ENCODE measurements at places on chromosomes 5 and 9.

DNA sequence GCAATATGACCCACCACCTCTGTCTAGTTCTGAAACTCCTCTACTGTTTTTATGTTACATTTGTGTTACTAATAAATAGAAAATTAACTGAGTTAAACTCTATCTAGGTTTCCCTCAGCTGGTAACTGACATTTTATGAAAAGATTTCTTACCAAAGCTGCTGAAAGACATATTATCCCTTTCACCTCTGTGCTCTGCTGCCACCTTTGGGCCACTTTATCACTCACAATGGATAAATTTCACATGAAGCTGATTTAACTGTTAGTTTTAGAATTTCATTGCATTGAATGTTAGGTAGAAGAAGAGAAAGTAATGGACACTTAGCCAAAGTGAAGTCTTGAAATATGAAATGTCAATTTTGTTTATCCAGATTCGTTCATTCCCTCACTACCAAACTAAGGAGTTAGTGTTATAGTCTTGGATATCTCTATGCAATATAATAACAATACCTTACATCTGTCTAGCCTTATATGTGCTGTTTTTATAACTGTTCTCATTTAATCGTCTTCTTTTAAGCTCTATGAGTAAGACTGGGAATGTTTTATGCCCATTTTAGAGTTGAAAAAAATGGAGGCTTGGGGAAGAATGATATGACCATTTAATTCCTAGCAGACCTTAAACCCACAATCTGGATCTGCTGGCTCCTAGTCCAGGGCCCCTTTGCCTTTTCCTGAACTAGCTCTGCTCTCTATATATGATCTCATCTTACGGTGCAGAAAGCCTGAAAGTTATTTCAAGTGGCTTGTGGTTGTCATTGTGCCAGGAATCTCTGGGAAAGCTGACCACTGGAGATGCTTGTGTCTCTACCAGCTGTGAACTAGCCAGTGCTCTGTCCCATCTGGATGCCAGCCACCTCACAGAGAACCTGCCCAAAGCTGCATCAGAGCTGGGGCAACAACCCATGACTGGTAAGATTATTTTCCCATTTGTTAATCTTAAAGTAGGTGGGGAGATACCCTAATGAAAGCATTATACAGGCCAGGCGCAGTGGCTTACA lies 97.1 kb downstream of the GOLPH3 start:
- DNase-seq = peak; percentile 72

DNA sequence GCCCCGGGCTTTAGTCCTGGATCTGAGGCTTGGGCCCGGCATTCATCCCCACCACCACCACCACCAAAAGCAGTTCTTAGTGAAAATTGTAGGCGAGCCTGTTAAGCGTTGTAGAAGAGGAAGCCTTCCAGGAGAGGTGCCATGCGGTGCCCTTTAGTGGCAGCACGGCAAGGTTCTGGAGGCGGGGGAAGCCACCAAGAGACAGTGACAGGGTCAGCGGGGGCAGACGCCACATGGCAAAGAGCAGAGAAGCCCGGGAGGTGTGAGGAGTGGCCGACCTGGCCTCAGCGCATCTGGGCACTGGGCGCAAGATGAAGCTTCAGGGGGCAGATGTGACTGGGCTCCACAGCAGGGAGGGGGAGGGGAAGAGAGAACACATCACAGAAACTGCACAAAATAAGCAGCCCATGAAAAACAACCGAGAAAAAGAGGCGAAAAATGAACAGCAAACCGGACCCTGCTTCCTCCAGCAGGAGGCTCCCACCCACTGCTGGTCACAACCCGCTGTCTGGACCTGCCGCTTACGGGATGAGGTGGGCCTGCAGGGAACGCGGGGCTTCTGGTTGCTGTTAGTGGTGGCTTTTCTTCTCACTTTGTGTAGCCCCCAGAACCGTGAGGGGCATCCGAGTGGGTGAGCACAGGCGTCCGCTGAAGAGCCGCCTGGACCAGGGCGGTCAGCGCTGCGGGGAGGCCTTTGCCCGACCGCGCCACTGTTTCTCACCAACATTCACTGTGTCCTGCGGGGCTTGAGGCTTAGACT lies 4.3 kb downstream of the LRRC14B start:
- no peak for DNase-seq

DNA sequence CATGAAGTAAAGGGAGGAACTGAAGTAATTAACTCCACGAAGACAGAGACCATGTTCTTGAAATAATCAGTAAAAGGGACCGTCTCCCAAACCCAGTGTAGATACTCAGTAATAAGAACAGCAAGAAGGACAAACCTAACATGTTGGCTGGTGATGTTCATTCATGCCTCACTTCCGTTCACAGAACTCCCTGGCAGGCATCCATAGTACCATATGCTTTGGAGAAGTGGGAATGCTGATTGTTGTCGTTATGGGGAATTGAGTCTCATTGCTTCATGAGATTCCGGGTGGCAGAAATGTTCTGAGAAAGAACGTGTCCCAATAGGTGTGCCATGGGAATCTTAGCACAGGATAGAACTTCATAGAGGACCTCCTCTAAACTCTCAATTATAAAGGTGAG lies 452.3 kb downstream of the ZSWIM6 start:
- no peak for DNase-seq

GRCh38 chr5:111997711-111998110 lies 240.7 kb upstream of the NREP start:
- DNase-seq = peak; percentile 100

- no peak for DNase-seq
Observed at GRCh38 chr9:13221741-13222140, 57.8 kb downstream of the MPDZ start.

DNA sequence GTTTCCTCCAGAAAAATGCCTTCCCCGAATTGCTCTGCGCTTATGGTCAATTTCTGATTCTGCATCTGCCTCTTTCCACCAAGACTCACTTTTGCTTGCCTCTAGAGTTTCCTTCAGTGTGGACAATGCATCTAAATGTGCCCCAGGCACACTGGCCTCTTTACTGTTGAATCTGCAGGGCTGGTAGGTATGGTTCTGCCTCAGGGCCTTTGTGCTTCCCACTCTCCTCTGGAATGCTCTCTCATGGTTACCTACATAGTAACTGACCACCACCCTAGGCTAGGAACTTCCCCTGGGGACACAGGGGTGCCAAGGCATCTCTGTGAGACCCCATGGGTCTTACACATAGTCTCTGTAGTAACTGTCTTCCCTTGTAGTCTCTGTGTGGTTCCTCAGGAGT lies 1258.6 kb downstream of the CDH12 start:
- DNase-seq = no peak

DNA sequence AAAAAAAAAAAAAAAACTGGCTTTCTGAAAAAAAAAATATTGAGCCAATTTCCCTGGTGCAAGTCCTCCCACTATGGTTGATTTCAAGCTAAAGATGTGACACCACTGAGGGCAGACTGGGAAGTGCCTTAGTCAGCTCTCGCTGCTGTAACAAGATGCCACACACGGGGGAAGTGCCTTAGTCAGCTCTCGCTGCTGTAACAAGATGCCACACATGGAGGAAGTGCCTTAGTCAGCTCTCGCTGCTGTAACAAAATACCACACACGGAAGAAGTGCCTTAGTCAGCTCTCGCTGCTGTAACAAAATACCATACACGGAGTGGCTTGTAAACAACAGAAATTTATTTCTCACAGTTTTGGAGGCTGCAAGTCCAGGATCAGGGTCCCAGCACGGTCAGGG lies 23.4 kb downstream of the BTNL9 start:
- no peak for DNase-seq

GRCh38 chr5:175129121-175129520 lies 314.9 kb downstream of the DRD1 start:
- DNase-seq = no peak

- DNase-seq = no peak
Observed at GRCh38 chr9:107588393-107588792, 98.8 kb upstream of the KLF4 start.

GRCh38 chr9:129868872-129869486 lies 33.7 kb downstream of the USP20 start:
- no peak for DNase-seq

GRCh38 chr5:136133222-136133921 lies 727 bp downstream of the SMAD5 start:
- DNase-seq = peak; percentile 78

DNA sequence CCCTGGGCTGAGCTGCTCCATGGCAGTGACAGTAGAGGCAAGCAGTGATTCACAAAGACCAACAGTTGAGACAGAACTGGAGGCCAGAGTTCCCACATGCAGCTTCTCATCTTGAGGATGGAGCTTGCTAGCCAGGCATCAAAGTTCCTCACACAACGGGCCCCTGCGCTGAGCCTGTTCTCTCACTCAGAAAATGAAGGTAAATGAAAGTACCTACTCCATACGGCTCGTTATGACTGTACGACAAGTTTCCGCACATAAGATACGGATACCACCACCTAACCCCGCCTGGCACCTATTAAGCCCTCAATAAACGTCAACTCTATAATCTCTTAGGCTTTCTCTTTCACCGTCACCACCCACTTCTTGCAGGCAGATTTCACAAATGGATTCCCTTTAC lies 12.9 kb downstream of the NOL6 start:
- DNase-seq = no peak

GRCh38 chr5:90488791-90489190 lies 14.1 kb downstream of the POLR3G start:
- DNase-seq = peak; percentile 43

- DNase-seq = peak; percentile 77
Observed at GRCh38 chr9:4894076-4894475, 91.0 kb upstream of the JAK2 start.

- no peak for DNase-seq
Observed at GRCh38 chr9:112124156-112124555, 50.9 kb downstream of the SUSD1 start.

GRCh38 chr5:132485641-132486317 lies 4.8 kb downstream of the IRF1 start:
- DNase-seq = no peak

DNA sequence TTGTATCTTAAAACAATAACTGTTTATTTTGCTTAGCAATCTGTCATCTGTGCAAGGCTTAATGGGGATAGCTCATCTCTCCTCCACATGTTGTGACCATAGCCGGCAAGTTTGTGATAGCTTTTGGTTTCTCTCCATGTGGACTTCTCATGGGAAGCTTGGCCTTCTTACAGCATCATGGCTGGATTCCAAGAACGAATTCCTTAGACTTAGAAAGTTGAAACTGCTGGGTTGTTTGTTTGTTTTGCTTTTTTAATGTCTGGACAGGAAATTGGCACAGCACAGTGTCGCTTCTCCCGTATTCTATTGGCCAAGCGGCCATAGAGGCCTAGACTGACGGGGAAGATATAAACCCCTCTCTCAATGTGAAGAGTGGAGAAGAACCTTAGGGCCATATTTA lies 61.0 kb upstream of the PRDM9 start:
- no peak for DNase-seq

DNA sequence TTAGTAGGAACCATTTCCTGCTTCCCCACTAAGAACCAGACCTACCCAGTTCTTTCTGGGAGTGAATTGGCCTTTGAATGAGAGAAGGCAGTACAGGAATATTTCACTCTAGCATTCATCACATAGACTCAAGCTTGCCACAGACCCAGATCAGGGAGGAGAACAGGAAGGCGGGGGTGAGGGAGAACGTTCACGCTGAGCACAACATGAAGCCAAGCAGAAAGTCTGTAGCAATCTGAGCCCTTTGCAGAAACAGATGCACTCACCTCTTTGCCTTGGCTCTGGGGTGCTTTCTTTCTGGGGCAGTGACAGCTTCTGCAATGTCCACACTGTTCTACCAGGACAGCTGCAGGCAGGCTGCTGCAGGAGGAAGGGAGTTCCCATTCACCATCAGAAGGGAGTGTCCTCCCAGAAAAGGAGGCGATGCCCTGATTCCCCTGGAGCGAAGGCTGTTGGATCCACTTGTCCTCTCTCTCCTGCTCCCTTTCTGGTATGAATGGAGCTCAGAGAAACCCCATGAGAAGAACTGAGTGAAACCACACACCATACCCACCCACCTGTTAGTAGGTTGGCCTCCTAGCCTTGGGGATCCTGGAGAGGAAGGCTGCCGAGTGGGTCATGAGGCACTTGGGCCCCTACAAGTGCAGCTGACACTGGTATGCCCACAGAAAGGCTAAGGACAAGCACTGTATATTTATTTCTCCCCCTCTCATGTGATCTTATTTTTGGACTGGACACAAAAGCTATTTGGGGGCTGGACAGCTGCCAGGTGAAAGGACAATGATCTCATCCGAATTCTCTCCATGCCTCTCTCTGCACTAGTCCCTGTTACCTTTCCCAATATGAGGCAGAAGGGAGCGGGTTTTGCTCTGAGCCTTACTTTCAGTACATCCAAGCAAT lies 11.7 kb upstream of the FGF1 start:
- DNase-seq = peak; percentile 70

- peak; percentile 9 for DNase-seq
Observed at GRCh38 chr5:107104040-107104995, 566.4 kb downstream of the EFNA5 start.

DNA sequence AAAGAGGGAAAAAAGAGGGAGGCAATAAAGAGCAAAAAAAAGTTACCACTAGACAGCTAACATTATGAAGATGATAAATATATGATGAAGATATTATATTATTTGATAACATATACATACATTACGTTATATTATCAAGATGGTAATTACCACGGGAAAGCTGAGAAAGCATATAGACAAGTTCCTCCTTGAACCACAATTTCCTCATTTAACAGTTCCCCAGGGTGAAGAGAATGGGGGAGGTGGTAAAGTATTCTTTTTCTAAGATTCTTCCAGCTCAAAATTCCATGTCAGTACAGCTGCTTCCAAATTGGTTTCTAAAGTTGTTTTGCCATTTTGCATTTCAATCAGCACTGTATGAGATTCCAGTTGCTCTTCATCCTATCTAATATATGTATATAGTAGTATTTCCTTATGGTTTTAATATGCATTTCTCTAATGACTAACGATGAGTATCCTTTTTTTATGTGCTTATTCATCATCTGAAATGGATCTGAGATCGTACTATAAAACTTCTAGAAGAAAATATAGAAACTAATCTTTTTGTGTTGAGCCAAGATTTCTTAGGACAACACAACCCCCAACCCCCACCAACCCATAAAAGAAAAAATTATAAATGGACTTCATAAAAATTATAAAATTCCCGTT lies 49.5 kb upstream of the C9orf72 start:
- no peak for DNase-seq

DNA sequence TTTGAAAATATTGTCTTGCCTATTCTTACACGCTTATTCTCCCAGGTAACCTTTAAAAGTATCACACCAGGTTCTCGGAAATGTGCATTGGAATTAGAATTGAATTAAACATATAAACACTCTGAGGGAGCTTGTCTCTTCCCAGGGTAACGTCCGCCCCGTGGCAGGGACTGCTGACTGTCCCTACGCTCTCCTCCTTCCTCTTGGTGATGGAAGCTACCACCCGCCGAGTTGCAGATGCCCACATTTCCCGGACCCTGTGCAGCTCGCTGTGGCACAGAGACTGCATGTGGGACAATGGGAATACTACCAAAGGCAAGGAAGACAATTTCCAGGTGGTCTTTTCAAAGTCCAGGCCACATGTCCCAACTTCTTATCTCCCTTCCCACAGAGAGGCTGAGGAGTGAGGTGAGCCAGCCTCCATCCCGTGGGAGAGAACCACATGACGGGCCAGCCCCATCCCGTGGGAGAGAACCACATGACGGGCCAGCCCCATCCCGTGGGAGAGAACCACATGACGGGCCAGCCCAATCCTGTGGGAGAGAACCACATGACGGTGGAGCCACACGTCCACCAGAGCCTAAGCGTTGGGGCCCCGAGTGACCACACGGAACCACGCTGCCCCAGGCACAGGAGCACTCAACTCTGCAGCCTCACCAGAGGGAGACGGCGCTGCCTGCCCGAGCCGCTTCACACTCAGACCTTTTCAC lies 249.4 kb upstream of the IRX1 start:
- DNase-seq = no peak

- no peak for DNase-seq
Observed at GRCh38 chr9:114511978-114512874, 7.0 kb upstream of the WHRN start.

- DNase-seq = no peak
Observed at GRCh38 chr5:125829349-125829748, 593.9 kb upstream of the GRAMD2B start.

Measured in fibroblast of the aortic adventitia (primary cell).